ENCODE measurements at places on chromosomes 6 and 20.
A peak's percentile ranks its signal among the peaks of the same experiment; 100 is the strongest.

DNA sequence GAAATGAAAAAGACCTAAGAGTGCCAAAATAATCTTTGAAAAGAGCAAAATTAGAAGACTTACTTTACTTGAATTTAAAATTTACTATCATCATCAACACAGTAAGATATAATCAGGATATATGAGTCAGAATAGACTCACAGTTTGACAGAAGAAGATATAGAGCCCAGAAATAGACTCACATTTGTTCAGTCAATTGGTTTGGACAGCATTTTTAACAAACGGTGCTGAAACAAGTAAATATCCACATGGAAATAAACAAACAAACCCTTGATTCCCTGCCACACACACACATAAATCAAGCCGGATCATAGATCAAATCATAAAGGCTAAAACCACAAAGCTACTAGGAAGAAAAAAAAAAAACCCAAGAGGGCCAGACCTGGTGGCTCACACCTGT is 291.1 kb downstream of the ADGRG6 start:
- DNase-seq, result no peak

DNA sequence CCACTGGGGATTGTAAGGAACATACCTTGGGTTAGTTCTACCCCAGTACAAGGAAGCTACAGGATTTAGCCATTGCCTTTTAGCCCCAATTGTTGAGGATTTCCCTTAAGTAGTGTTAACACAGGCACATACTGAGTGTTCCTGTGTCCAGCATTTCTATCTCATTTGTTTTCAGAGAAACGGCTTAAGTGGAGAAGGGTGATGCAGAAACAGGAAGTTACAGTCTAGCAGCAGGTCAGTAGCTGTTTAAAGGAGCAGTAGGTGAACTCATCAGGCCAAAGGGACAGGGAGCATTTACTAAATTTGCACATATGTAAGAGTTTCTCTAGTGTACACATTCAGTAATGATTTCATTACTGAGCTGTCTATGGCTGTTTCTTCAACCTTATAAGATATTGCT is 644.2 kb upstream of the GJE1 start:
- peak; percentile 7 for DNase-seq

- DNase-seq, result peak; percentile 70
These were observed 1211.1 kb upstream of the GJE1 start for GRCh38 chr6:140921366-140922226.

- DNase-seq, result no peak
These were observed 30.5 kb upstream of the RPP40 start for GRCh38 chr6:5034328-5034727.

- DNase-seq, result no peak
These were observed 62.1 kb downstream of the SLC24A3 start for GRCh38 chr20:19274412-19275015.

- no peak for DNase-seq
These were observed 122.2 kb downstream of the AFG1L start for GRCh38 chr6:108417027-108417426.

DNA sequence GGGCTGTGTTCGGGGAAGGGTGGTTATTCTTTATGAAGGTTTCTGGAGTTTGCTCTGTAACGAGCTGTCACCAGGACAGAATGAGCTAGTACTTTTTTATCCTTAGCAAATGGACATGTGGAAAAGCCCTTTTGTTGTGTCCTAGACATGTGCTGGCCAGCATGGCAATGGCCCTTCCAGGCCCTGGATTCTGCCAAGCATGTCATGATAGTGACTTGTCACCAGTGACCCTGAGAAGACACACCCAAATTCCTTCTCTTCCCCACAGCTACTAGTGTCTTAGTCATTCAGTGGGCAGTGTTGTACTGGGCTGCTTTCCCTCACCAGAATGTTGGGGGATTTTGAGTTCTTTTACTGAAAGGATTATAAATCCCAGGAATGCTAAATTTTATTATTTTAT is 74.0 kb upstream of the XRN2 start:
- DNase-seq, result peak; percentile 47

DNA sequence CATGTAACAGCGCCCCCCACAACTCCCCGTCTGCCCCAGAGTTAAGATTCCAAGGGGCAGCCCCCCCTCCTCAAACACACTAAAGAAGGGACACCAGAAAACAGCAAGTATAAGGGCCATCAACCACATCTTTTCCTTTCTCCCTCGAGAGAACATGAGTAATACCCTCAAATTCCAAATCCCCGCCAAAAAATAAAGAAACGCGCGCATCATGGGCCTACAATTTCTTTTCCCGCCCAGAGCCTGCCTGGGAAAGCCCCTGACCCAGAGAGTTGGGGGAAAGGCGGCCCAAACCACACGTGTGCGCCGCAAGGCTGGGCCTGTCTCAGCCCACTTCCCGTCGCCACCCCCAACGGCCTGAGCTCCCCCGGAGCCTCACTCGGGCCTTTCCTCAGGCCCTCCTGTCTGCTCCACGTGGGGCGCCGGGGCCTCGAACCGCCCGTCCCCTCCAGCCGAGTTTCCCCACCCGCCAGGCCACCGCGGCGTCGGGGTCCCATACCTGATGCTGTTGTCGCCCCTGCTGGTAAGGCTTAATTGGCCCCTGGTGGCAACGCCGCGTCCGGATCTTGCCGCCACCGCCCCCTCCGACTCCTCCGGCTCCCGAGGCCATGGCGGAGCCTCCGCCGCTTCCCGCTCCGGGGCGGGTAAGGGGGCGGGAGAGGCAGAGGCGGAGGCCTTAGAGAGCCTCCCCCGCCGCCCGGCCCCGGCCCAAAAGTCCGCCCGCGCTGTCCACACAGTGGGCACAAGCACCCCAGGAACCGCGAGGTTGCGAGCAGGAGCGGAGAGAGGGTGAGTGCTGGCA is 746 bp downstream of the NUP153 start:
- peak; percentile 67 for DNase-seq

GRCh38 chr6:122114717-122115116 is 284.7 kb upstream of the HSF2 start:
- DNase-seq, result no peak

GRCh38 chr6:110075406-110075805 is 97.3 kb downstream of the GPR6 start:
- DNase-seq, result no peak

DNA sequence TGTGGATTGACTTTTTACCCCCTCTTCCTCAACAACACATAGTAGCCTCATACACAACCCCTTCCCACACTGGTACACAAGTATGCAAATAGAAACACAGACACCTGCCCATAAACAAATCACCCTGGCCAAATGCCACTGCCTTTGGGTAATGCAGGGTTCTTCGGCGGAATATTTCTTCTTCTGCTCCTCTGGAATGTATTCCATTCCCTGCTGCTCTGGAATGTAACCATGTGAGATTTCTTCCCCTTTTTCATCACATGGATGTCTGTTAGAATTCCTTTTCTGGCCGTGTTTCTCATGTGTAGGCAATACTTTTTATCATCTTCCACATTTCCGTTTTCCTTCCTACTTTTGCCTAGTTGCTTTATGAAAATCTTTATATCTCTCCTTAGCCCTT is 76.1 kb upstream of the TPD52L1 start:
- DNase-seq, result no peak

DNA sequence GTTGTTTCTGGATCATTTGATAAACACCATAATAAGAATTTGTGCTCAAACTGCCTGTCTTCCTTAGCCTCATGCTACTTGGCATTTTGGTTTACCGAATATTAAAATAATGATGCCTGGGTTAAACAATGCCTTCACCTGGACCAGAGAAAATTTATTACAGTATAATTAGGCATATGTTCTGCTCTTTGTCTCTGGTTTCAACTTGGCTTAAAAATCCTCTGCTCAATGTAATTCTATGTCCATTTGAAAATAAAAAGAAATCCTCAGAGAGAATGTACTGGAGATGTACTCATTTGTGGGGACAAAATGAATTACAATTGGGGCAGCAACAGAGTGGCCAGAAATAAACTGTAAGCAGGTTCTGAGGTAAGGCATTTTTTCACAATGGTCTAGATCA is 95.0 kb downstream of the DST start:
- DNase-seq, result no peak

- DNase-seq, result peak; percentile 64
These were observed 33.1 kb upstream of the TMEM30A start for GRCh38 chr6:75317503-75318206.

- no peak for DNase-seq
These were observed 30.1 kb downstream of the PREP start for GRCh38 chr6:105372849-105373182.

DNA sequence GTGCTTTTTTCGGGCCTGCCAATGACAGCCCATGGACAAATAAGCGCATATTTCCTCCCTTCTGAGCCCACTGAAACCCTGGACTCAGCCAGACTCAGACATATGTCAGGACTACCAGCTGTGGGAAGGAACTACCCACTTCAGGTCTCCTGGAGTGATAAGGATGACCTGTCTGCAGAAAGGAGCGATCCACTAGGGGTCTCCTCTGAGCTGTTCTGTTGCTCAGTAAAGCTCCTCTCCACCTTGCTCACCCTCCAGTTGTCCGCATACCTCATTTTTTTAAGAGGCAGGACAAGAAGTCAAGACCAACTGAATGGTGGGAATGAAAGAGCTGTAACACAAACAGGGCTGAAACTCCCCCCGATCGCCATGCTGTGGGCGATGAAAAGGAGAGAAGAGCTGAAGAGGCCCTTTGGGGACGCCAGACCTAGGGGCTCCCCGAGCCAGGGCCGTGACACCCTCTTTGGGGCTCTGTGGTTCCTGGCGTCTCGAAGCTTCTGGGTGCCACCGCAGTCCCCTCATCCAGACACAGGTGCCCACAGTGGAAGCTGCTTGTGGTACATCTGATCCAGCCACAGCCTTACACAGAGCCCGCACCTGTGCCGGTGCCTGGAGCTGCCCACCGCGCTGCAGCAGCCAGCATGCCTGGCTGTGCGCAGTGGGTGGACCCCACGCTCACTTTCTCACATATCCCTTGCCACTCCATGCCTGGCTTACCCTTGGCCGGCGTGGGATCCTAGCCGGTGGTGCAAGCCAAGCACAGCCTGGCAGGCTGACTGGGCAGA is 68.8 kb downstream of the EYS start:
- peak; percentile 4 for DNase-seq

DNA sequence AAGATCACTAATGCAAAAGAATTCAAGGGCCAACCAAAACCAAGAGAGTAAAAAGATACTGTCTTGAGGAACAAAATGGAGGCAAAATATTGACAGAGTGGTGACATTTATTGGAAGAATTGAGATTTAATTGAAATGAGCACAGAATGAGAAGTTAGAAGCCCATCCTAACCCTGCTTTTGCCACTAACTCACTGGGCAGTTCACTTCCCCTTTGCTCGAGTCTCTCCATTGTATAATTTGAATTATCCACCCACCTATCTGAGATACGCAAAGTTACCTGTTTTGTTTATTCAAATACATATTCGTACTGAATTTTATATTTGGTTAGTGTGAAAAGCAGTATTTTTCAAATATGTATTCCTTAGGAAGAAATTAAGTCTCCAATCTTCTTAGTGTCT is 204.5 kb upstream of the PRDM1 start:
- DNase-seq, result no peak

DNA sequence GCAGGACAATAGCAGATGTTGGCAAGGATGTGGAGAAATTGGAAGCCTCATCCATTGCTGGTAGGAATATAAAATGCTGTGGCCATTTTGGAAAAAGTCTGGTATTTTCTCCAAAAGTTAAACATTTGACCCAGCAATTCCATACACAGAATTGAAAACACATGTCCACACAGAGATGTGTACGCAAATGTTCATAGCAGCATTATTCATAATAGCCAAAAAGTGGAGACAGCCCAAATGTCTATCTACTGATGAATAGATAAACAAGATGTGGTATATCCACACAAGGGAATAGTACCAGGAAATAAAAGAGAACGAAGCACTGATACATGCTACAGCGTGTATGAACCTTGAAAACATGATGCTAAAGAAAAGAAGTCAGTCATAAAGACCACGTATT is 40.5 kb downstream of the CFAP61 start:
- DNase-seq, result no peak

Measured in GM03348 (cell line).